Activated CD4-positive, CD25-positive, alpha-beta regulatory T cell treated with anti-CD3 and anti-CD28 coated beads, Interleukin-2, amount 50 U/mL, for 24 hours (primary cell): ENCODE measurements at places on chromosomes 1 and 21.

DNA sequence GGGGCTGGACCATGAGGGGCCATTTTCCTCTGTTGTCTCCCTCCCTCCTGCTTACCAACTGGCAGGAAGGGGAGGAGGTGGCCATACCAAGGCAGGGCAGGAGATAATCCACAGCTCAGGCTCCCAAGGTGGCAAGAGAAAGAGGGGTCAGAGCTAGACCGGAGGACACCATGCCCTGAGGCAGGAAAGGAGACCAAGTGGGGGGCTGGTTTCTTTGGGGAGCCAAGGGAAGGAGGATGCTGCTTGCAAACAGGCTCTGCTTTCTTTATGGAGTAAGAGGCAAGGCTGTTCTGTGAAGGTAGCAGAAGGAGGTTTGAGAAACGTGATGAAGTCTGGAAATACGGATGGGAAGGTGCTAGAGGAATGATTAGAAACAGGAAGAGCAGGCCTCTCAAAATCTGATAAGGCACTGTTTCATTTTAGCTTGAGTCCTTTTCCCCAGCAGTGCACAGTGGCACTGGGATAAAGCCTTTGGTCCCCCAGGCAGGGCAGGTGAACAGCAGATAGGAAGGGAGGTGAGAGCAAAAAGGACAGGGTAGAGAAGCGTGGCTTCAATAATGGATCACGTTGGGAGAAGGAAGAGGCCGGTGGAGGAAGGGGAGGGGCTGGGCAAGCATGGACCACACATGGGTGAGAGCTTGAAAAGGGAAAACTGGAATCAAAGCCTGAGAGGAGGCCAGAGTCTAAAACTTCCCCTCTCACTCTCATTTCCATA, 44.2 kb upstream of the GALNT2 start:
- ATAC-seq: no peak

DNA sequence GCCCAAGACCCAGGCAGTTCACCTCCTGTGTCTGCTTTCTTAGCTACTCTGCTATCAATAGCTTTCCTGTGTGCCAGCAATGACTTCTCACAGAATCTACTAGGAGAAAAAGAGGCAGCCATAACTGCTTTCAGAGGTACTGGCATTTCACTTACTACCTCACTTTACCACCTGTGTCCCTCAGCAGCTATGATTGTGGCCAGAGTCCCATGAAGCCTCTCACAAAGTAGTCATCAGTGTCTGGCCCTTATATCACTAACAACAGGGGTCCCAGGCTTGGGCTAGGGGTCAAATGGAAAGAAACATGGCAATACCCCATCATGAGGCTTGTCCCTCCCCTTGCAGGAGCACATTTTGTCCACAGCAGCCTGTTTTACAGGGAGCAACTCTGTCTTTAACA, 62.7 kb upstream of the EPS8L3 start:
- ATAC-seq: no peak

DNA sequence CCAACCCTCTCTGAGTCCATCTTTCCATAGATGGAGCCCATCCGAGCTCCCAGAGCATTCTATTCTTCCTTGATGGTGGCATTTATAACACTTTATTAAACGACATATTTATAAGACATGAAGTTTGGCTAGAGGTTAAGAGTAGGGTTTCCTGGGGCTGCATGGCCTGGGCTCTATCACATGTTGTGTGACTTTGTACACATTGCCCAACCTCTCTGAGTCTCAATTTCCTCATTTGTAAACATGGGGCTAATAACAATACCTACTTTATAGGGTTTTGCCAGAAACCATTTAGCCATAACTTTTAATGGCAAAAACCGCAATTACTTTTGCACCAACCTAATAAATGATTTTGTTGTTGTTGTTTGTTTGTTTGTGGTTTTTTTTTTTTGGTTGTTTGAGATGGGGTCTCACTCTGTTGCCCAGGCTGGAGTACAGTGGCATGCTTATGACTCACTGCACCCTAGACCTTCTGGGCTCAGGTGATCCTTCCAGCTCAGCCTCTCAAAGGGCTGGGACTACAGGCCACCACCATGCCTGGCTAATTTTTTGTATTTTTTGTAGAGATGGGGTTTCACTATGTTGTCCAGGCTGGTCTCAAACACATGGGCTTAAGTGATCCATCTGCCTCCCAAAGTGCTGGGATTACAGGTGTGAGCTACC, 13.9 kb upstream of the ASAP3 start:
- ATAC-seq: no peak

DNA sequence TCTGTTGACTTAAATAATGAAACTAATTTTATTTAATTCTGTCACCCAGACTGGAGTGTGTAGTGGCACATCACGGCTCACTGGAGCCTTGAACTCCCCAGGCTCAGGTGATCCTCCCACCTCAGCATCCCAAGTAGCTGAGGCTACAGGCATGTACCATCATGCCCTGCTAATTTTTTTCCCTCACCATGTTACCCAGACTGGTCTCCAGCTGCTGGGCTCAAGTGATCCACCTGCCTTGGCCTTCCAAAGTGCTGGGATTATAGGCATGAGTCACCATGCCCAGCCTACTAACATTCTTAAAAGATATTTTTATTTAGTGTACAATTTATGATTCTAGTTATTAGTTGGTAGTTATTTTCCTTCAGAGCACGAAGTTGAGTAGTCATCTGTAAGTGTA, 49.5 kb downstream of the NRDC start:
- ATAC-seq: no peak
